WTC11 (cell line): ENCODE measurements at places on chromosomes 13 and 19.

GRCh38 chr19:40791996-40792395, 7.0 kb upstream of the EGLN2 start:
- DNase-seq = no peak

DNA sequence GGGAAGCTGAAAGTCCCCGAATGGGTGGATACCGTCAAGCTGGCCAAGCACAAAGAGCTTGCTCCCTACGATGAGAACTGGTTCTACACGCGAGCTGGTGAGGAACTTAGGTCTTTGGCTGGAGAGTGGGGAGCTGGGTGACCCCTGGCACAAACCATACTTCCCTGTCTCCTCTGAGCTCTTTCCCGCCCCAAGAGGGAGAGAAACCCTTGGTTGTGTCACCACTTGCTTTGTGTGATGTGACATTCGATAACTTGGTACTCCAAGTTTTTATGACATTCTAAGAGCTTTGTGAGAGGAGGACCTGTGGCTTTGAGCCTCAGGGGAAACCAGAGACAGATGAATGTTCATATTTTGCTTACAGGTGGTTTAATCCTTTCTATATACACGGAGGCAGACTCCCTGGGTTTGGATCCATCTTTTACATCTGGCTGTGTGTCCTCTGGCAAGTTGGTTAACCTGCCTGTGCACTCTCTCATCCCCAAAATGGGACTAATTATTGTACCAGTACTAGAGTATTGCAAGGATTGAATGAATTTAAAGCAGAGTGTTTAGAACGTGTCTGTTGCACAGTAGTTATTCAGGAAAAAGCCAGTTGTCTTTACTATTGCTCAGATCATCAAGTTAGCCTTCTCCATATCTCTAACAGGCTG, 1.2 kb downstream of the RPS19 start:
- DNase-seq = no peak

- DNase-seq = no peak
Measured at GRCh38 chr19:17721821-17722220, 2.5 kb downstream of the MAP1S start.

DNA sequence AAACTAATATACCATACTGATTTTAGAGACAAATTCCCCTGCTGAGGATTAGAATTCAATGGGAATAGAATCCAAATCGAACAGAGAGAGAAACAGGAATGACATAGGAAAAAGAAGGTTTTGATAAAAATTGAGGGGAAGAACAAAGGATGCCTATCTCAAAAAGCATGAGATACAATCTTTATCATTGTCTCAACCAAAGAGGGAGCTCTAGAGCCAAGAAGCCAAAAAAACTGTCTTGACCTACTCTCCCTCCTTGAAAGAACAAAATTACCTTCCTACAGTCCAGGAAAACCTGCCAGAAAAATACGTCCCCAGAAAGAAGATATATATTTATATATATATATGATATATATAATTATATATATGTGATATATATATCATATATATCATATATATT, 39.2 kb upstream of the MIR17HG start:
- no peak for DNase-seq

DNA sequence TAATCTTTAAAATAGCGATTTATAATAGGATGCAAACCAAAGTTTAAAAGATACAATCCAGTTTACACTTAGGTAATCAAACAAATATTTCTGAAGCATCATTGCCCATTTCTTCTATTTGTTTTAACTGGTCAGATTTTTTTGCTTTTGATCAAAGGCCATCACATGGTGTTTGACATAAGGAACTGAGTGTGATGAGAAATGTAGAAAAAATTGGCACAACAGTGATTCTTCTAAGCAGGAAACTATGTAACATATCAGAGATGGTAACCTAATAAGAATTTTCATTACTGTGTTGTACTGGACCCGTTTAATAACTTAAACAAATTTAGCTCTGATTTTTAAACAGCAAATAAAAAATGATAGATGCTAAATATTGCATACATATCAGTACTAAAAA, 644.7 kb upstream of the KLF12 start:
- DNase-seq = no peak

GRCh38 chr19:42115705-42116104, 16.5 kb downstream of the POU2F2 start:
- DNase-seq = no peak

GRCh38 chr13:33230178-33230881, 55.2 kb downstream of the STARD13 start:
- DNase-seq = no peak

DNA sequence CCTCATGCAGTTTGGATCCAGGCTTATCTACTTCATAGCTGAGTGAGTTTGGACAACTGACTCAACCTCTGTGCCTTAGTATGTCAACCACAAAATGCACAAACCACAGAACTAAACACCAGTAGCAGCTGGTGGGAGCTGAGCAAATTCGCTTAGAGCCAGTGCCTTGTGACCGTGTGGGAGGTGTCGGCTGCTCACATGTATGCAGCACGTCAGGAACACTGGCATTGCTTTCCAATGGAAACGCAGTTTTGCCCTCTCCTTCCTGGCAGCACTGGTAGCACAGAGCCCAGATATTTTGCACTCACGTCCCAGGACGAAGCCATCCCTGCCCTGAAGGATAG, 8.3 kb upstream of the NTN5 start:
- DNase-seq = no peak

- DNase-seq = no peak
Measured at GRCh38 chr13:111610081-111610480, 289.6 kb downstream of the TEX29 start.

- no peak for DNase-seq
Measured at GRCh38 chr13:20359335-20359734, 127.2 kb upstream of the GJB6 start.

GRCh38 chr13:68254151-68254550, 1024.0 kb upstream of the PCDH9 start:
- DNase-seq = no peak

- no peak for DNase-seq
Measured at GRCh38 chr13:101876951-101877350, 424.5 kb downstream of the ITGBL1 start.

DNA sequence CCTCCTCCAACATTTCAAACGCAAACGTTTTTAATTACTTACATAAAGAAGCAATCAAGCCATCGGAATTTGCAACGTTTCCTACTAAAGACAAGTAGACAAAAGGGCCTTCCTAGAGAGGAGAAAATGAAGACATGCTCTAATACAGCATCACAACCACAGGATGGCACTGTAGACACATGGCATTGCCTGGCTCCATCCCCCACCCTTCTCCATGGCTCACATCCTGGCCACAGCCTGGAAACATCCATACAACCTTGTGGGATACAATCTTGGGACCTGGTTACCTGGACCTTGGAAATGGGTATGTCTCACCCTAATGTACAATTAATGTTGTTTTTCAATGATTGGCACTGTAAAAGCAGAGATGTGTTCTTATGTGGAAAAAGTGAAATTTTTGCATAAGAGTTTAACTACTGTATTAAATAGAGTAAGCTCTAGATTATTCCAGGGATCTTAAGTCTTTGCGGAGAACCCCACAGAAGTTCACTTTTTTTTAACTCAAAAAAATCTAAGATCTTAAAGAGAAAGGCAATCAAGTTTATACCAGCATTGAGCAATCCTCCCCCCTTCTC, 21.5 kb downstream of the EBPL start:
- peak; percentile 64 for DNase-seq

- no peak for DNase-seq
Measured at GRCh38 chr13:106331116-106331515, 204.3 kb downstream of the EFNB2 start.

DNA sequence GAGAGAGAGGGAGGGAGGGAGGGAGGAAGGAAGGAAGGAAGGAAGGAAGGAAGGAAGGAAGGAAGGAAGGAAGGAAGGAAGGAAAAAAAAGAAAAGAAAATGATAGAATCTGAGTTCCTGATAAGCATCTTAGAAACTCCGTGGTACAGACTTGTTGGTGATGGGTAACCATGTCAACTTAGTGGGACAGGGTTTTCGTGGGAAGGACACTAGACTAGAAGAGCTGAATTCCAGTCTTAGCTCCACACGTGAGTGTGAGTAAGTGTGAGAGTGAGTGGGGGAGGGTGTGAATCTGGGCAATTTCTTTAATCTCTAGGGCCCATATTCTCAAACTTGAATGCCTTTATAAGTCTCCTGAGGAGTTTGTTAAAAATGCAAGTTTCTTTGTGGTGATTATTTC, 35.0 kb downstream of the PABPC3 start:
- no peak for DNase-seq

DNA sequence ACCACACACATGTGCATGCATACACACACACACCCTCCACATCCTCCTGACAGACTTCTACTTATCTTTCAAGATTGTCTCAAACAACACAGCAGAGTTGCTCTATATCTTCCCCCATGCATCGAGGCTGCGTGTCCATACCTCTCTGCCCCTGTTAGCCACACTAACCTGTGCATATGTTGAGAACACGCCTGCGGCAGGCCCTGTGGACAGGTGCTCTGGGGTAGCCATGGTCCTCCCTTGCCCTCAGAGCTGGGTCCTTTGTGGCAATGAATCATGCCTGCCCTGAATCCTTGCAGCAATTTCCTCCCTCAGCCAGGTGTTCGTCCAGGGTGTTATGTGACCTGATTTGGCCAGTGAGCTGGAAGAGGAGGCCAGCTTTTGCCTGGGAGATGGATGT, 213.3 kb downstream of the KATNAL1 start:
- DNase-seq = no peak

DNA sequence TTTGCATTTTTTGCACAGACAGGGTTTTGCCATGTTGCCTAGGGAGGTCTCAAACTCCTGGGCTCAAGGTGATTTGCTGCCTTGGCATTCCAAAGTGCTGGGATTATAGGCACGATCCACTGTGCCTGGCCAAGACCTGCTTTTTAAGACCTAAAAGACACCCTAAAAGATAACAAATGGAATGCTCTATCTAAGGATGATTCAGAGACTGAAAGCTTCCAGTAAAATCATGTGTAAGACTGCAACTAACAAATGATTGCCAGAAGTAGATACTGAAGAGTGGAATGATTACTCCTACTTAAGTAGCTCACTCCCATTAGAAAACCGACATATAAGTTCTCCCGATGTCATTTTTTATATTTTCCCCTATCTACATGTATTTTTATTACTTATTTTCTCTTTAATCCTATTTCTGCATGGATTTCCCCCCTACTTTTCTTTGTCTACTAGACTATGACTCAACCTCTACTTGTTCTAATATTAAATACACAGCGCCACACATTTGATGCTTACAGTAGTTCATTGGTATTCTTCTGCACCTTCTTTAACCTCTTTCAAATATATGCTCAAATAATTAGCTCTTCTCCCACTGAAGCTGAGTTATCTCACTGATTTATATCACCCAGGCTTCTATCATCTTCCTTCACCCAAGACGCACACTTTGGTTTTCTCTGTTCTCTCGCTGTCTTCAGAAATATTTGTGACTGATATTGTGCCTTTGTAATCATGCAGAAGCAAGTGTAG, 32.2 kb upstream of the KLF12 start:
- no peak for DNase-seq

DNA sequence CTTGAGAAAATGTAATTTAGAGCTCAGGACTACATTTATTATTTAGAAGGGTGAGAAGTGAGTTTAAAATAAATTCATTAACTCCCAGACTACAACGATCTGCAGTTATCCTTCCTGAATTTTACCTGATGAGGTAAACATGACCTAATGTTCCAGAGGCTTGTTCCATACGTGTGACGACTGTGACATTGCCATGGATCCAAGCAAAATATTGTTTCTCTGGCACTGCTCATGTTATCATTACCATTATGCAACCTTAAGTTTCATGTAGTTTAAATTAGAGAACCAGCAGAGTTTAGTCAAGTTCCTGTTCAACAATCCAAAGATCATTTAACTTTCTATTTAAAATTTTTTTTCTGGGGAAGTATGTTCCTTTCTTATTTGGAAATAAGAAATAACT, 279.6 kb downstream of the KLF5 start:
- DNase-seq = no peak

DNA sequence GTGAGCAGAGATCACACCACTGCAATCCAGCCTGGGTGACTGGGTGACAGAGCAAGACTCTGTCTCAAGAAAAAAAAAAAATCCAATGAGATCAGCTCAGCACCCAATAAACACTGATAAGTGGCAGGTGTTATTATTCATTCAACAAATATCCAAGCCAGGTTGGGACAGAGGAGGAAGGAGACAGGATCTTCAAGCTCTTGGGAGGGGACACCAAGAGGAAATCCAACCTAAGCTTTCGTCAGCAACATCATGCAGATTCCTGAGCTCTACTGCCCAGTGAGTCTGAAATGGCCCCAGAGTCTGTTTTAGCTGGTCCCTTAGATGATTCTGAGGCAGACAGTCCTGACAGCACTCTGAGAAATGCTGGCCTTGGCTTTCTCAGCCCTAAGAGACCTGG, 7.7 kb downstream of the RFX1 start:
- DNase-seq = no peak

DNA sequence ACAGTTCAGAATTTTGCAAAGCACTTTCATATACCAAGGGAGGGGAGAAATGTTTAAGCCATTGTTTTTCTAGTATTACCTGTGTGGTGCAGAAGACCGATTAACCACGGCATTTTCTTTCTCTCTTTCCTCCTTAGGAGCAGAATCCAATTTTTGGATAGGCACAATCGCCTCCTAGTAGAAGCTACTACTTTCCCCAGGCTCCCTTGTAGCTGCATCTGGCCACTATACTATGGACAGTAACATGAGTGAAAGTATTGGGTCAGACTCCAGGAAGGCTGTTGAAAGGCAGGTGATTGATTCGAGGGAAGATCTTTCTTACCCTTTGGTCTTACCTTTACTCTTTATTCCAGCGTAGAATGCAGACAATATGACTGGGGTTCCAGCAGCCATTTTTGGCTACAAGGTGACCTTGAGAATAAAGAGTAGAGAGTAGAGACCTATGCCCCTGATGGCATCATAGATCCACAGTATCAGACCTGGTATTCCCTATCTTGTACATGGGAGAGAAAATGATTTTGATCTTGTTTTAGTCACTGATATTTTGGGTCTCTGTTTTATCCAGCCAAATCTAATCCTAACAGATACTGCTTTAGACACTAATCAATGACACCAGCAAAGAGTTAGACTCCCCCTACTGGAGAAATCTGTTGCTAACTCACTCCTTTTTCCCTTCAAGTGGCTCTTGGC, 77.0 kb downstream of the LRRC63 start:
- no peak for DNase-seq

DNA sequence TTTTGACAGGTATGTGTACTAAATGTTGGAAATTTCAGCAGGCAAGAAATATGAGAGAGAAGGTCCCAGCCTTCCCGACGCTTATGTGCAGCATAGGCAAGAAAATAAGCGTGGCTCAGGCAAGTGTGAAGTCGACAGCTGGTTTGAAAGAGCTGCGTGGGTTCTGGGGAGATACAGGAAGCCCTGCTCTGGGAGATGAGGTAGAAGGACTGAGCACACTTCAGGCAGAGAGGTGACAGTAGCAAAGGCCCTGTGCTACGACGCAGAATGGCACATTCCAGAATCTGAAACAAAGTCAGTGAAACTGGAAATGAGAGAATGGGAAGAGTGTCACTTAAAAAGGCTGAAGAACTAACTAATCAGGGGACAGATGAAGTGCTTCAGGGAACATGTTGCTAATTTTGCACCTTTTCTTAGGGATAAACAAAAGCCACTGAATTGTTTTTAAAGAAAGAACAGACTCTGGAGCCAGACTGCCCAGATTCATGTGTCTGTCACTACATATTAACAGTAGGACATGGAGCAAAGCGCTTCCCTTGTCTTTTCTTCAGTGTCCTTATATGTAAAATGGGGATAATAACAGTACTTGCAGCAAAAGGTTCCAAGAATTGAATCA, 160.1 kb downstream of the SPRY2 start:
- no peak for DNase-seq
